ENCODE measurements at places on chromosomes 5 and 9.

DNA sequence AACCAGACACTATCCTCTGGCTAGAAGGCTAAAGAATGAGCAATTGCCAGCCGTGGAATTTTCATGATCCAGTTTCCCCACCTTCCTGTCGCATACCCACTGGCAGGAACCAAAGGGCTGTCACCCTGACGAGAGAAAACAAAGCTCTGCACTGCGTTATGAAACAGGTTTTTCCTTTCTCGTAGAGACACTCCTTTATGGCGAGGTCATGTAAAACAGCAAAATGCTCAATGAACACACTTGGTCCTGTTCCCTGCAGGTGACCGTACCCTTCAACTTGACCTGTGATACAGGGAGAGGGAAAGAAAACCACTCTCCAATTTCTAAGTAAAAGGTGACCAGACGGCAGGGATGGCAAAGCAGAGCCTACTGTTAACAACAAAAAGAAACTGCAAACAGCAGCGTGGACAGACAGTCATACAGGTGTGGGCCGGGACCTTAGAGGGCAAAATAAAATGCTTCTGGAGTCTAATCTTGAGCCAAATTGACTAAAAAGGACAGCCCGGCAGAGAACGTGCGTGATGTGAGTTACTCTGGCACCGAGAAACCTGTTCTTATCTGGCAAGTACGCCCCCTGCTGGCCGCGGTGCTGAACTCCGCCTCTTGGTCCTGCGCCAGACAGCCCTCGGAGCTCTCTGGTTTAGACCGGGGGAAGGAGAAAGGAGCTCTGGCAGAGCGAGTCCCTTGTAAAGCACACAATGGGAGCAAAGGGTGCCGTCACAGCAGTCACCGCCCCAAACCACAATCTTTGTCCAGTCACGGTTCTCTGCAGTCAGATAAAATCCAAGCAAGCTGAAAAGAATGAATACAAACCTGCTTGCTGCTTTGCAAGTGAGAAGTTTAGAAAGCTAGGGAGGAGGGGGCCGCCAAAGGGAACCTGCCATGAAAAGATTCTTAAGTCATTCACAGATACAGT lies 98.9 kb downstream of the EFNA5 start:
- peak; percentile 94 for DNase-seq

DNA sequence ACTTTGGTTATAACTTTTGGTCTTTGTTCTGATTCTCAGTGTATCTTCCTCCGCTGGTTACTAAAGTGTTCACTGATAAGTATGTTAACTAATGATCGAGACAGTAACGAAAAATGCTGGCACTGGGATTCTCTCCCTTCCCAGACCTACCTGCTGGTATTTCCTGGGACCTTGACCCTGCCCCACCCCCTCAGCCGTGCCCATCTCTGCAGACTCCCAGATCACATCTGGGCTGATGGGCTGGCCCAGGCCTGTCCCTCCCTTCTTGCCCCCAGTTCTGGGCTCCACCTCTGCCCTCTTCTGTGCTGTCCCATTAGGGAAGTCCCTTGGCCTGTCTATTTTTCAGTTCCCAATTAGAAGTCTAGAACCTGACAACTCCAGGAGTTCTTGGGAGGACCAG lies 46.9 kb downstream of the NEURL1B start:
- no peak for DNase-seq

DNA sequence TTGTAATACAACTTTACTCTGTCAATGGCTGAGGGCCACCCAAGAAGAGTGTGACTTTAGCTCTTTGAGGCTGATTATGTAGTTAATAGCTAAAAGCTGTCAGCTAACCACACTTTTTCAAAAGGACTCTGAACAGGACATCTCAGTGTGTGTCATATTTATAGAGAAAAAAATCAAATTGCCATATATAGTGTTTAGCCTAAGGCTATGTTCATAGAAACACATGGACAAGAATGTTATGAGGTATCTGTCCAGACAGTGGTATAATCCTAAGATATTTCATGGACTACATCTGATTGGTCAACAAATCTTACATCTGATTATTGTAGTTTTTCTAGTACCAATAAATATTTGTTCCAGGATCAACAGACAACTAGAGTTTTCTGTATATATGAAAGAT lies 42.1 kb upstream of the CDH18 start:
- DNase-seq, result no peak

GRCh38 chr9:36950389-36950788 lies 83.7 kb downstream of the PAX5 start:
- DNase-seq, result no peak

- no peak for DNase-seq
Observed at GRCh38 chr5:168646335-168646734, 67.2 kb upstream of the PANK3 start.

- no peak for DNase-seq
Observed at GRCh38 chr9:14248149-14248548, 65.8 kb downstream of the NFIB start.

GRCh38 chr5:95083606-95084005 lies 201.3 kb downstream of the MCTP1 start:
- DNase-seq, result no peak

DNA sequence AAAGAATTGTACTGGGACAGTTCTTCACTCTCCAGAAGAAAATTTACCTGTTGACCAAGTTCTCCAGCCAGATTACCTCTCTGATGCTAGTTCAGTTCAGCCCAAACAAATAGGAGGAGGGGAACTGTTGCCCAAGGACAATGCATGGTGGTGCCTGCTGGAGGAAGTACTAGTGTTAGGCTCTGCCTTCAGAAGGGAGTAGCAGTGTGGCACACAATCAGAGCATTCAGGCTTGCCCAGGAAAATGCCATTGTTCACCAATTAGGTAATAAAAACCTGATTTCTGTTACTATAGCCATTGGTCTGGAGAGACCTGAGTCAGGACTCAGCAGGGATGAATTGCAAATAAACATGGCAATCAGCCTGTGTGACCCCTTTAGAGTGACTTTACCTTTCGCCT lies 720.8 kb upstream of the ZNF608 start:
- DNase-seq, result no peak

- no peak for DNase-seq
Observed at GRCh38 chr5:107796797-107797196, 126.1 kb upstream of the EFNA5 start.

DNA sequence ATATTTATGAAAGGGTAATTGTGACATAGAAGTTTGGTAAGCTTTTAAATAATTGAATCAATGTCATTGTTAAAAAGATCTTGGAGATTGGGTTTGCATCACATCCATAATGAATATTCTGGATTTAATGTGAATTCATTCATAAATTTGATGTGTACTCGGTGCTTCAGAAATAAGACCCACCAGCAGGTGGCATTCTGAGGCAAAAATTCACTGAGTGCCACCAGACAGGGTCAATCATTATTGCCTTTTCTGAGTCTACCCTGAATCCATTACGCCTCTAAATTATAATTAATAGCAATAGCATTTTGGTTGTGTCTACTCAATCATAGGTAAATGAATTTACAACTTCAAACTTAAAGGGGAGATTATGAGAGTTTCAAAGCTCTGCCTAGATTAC lies 1.0 kb downstream of the TRPC7 start:
- peak; percentile 4 for DNase-seq

DNA sequence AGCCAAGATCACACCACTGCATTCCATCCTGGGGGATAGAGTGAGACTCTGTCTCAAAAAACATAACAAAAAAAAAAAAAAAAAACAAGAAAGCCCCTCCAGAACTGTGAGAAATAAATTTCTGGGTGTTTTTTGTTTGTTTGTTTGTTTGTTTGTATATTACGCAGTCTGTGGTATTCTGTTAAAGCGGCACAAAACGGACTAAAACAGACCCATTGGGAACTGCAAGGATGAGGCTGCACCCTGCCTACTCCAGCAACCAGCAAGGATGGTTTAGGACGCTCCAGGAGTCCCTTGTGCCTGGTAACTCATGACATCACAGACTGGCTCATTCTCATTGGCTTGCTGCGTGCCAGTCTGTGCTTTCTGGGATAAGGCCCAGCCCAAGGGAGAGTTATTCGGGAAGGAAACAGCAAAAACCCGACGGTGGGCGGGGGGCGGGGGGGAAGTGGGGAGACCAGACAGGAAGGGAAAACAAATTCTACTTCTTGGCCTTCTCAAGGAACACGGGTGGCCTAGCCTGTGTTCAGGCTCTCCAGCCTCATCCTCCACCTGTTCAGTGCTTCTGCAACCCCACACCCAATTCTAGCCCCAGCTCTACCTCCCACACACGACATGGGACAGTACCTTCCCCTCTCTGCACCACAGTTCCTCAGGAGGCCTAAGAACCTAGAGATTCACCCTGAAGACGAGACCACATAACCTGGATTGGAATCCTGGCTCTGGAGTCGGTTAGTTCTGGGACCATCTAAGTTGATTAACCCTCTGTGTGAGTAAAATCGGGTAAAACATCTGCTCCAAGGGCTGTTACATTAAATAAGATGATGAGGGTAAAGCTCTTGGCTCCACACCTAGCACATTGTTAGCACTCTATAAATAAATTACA lies 2.8 kb downstream of the CD74 start:
- DNase-seq, result peak; percentile 81

GRCh38 chr5:93845376-93845775 lies 104.0 kb upstream of the POU5F2 start:
- no peak for DNase-seq

All from NCI-H2029 (cell line).